ENCODE measurements at places on chromosomes 7 and 10.

DNA sequence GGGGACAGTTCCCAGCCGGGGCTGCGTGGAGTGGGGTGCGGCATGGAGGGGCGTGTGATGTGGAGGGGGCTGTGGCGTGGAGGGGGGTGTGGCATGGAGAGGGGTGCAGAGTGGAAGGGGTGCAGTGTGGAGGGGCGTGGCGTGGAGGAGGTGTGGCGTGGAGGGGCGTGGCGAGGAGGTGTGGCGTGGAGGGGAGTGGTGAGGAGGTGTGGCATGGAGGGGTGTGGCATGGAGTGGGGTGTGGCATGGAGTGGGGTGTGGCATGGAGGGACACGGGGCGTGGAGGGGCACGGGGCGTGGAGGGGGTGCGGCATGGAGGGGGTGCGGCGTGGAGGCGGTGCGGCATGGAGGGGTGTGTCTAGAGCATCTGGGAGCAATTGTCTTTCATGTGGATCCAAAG is 33.6 kb downstream of the NKX6-2 start:
- DNase-seq, result no peak

DNA sequence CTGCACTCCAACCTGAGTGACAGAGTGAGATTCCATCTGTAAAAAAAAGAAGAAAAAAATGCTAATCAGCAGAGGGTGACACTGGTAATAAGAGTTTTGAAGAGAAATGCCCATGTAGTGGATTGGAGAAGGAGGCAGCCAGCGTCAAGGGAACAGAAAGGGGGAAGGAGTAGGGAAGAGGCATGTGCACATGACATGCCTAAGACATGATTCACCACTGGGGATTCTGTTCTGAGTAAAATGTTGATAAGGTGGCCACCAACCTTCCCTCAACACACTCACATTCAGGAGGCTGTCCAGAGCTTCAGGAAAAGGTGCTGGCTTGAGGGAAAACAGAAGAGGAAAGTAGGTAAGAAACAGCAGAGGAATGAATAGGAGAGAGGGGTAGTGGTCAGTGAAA is 39.9 kb downstream of the AKR1D1 start:
- no peak for DNase-seq

- DNase-seq, result no peak
These were observed 112.3 kb upstream of the FZD1 start for GRCh38 chr7:91151916-91152315.

GRCh38 chr10:69383558-69383957 is 33.2 kb downstream of the TACR2 start:
- no peak for DNase-seq

GRCh38 chr7:18754766-18755165 is 259.2 kb downstream of the HDAC9 start:
- peak; percentile 27 for DNase-seq

GRCh38 chr10:79333513-79333912 is 13.8 kb upstream of the PPIF start:
- DNase-seq, result no peak

GRCh38 chr10:122746408-122746807 is 46.8 kb upstream of the C10orf120 start:
- DNase-seq, result no peak

All from muscle of back (tissue), 13 donors.